Activated CD8-positive, alpha-beta memory T cell treated with anti-CD3 and anti-CD28 coated beads for 1 hour (primary cell): ENCODE measurements at places on chromosomes 6 and 20.

- no peak for DNase-seq
Measured at GRCh38 chr20:50571466-50571865, 61.3 kb downstream of the PTPN1 start.

DNA sequence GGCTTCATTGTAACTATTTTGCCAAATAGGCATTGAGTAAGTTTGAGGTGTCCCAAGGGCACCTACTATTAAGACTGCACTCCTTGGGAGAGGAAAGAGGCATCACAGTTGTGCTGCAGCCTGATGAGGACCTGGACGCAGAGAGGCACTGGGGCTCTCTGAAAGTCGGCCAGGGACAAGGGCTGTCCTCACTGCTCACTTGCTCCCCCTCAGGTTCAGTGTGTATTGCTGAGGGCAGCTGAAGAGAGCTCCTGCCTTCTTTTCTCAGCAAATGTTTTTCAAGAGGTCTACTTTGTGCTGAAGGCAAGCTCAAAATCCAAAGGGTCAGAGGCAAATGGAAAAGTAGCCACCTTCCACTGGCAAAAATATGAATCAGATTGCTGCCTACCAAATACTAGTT, 331.8 kb downstream of the RIMS1 start:
- no peak for DNase-seq

GRCh38 chr20:10109641-10110040, 74.9 kb downstream of the ANKEF1 start:
- no peak for DNase-seq

- DNase-seq, result no peak
Measured at GRCh38 chr20:37351689-37352607, 6.0 kb downstream of the SRC start.
